ENCODE measurements at places on chromosomes 16 and 17.

- DNase-seq: no peak
Measured at GRCh38 chr17:19448341-19449268, 37.6 kb downstream of the RNF112 start.

DNA sequence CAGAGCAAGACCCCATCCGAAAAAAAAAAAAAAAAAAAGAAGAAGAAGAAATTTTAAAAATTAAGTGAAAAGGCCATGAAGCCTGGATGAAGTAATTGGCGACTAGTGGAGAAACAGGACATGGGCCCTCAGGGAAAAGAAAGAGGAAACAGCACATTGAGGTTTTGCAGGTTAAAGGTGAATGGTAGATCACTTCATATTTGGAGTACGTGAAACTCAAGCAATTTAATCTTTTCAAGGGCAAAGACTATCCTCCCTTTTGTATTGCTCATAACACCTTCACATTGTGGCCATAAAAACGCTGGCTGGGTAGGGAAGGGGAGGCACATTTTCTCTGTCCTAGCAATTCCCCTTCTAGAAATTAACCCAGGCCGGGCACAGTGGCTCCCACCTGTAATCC is 53.1 kb downstream of the LITAF start:
- DNase-seq: no peak

- DNase-seq: no peak
Measured at GRCh38 chr17:40921026-40921425, 16.4 kb downstream of the KRT23 start.

GRCh38 chr16:29974291-29975133 is 844 bp downstream of the TAOK2 start:
- DNase-seq: no peak

DNA sequence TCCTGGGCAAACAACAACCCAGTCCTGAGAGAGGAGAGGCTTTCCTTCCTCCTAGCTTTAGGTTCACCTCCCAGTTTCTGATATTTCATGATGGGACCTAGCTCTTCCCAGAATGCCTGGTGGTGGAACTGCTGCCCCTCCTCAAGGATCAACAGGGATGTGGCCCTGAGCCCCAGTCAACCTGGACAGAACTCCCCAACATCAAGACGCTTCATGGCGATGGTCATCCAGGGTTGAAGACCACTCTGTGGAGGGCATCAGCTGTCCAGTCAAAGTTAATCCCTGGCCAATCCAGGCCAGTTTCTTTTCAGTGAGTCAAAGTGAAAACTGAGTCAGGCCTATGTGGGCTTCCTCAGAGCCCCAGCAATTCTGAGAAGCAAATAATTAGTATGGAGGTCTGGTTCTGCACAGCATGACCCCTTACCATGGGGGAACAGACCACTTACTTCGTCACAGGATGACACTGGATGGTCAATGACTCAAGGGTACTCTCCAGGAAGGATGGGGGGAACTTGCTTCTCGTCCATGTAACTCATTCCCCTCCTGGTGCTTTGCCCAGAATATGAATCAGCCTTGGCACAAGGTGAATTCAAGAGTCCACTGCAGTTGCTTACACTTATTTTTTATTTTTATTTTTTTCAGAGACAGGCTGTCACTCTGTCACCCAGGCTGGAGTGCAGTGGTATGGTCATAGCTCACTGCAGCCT is 14.7 kb upstream of the XYLT2 start:
- DNase-seq: no peak

- DNase-seq: no peak
Measured at GRCh38 chr17:33832262-33832661, 422.8 kb upstream of the CCL2 start.

GRCh38 chr16:84874004-84874435 is 54.2 kb downstream of the CRISPLD2 start:
- DNase-seq: no peak

GRCh38 chr16:22814711-22815105 is 746 bp downstream of the HS3ST2 start:
- DNase-seq: no peak

GRCh38 chr16:4767872-4768548 is 1.0 kb upstream of the ZNF500 start:
- no peak for DNase-seq
